ENCODE measurements at places on chromosomes 2 and 18.
A peak's percentile ranks its signal among the peaks of the same experiment; 100 is the strongest.

- peak; percentile 25 for DNase-seq
These were observed 378.5 kb upstream of the ID2 start for GRCh38 chr2:8303322-8303832.

DNA sequence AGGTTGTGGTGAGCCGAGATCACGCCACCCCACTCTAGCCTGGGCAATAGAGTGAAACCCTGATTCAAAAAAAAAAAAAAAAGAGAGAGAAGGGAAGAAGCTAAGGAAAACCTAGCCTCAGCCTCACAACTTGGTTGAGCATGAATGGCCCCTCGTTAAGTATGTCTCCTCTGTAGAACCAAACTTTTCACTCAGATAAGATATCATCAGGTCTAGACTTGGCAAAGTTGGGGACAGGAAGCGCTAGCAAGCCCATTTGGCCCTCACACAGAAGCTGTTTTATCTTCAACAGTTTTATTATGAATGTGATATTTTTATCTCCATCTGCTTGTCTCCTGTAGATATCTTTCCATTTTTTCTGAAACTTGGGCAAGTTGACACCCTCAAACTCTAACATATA is 3.5 kb upstream of the ASXL2 start:
- no peak for DNase-seq

- no peak for DNase-seq
These were observed 19.4 kb downstream of the IL1B start for GRCh38 chr2:112817082-112817689.

DNA sequence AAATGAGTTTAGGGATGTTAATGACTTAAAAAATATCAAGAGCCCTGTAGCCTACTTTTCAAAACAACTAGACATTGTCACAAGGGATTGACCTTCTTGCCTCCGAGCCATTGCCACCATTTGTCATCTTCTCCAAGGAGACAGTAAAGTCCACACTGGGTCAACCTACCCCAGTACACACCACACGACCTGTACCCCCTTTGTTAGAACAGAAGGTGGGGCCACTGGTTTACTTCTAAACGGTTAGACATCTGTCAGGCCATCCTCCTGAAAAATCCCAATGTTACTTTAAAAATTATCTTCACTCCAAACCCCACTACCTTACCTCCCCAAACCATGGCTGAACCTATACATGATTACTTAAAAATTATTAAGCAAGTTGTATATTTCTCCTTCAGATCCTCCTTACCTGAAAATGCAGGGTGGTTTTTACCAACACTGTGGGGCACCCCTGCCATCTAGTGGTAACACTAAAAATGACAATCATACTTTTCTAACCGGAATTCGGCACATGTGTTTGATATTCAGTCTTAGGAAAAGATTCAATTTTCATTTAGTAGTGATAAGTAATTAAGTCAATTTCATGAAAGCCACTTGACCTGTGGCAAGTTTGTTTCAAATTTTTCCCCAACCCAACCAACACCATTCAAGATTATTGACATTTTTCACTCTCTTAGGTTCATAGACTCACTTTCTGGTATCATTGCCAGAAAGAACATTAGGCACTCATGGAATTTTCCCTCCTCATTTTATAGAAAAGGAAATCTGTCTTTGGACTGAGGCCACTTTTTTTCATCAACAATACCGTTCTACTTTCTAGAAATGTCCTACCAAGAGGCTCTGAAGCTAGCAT is 265.3 kb upstream of the PKDCC start:
- no peak for DNase-seq

- DNase-seq, result no peak
These were observed 31.7 kb upstream of the ASPRV1 start for GRCh38 chr2:69993048-69993565.

DNA sequence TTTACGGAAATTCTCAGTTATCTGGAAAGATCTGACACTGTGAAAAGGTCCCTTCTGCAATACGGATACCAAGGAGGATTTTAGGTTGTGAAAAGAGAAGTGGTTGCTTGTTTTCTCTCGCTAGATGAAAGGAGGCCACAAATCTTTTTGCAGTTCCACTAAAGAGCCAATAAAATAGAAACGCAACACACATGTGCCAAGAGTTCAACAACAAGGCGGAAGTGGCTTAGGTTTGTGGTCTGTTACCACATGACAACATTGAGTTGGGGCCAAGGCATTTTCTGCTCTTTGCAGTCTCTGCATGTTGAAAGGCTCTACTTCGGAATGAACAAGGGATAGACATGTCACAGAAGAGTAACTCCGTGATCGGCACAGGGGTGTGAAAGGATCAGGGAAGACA is 115.7 kb upstream of the OSR1 start:
- no peak for DNase-seq

Data from amygdala (tissue), 56 donors.